ENCODE measurements at places on chromosomes 16 and 17.
A peak's percentile ranks its signal among the peaks of the same experiment; 100 is the strongest.

GRCh38 chr16:30641378-30641982 is 9.3 kb upstream of the PRR14 start:
- DNase-seq, result no peak

DNA sequence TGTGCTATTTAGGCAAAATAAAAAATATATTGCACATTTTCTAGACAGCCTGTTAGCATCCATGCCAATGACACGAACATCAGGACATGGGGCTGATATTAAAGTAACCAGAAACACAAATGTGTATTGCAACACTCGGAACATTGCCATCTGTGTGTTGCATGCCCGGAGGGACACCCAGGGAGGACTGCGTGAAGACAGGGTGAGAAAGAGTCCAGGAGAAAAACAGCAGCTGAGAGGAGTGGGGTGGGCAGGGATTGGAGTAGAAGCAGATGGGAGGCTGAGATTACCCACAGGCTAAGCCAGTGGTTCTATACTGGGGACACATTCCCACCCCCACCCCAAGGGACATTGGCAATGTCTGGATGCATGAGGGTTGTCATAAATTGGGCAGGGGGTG is 114.8 kb downstream of the GRIN2A start:
- DNase-seq, result no peak

- DNase-seq, result no peak
Observed at GRCh38 chr16:48448841-48449481, 63.7 kb upstream of the SIAH1 start.

- DNase-seq, result no peak
Observed at GRCh38 chr17:34201767-34202166, 53.3 kb upstream of the CCL2 start.

DNA sequence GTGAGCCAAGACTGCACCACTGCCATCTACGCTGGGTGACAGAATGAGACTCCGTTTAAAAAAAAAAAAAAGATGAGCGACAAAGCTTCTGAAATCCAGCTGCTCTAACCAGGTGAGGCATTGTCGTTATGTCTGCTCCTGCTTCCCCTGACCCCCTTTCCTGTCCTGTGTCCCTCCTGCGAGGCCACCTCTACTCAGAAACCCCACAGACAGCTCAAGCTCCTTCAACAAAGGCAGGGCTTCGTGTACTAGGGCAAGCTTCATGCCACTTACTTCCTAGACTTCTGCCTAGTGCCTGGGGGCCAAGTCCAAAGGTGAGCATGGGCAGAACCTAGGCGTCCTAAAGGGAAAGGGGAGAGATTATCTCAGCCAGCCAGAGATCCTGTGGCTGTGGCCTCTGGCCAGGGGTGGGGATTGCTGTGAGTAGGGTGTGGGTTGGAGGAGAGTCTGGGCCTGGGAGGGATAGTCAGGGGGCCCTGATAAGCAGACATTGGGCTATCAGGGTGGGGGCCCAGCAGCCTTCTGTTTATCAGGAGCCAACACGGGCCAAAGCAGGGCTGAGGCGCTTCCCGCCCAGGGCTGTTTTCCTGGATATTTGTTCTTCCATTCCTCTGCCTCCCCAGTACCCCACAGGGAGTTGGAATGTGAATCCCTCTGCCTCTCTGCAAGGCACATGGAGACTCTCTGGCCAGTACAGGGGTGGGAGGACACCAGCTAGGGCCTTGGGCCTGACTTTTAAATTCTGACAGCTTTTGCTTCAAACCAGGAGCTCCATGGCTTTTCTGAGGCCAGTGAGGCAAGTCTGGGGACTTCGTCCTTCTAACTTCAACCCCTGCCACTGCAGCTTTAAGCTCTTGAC is 10.4 kb downstream of the ERAL1 start:
- DNase-seq, result no peak

DNA sequence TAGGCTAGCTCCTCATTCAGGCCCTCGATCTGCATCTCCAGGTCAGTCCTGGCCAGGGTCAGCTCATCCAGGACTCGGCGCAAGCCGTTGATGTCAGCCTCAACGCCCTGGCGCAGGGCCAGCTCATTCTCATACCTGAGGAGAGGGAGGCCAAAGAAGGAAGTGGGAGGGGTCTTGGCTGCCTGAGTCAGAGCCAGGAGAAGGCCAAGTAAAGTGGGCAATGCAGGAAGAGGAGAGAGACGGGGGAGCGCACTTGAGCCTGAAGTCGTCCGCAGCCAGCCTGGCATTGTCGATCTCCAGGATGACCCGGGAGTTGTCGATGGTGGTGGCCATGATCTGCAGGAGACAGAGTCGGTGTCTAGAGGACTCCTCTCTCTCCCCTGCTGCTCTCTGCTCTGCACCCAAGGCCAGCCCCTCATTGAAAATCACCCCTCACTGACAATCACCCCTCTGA is 1.8 kb downstream of the KRT15 start:
- DNase-seq, result no peak

- DNase-seq, result no peak
Observed at GRCh38 chr16:27238591-27238990, 30.0 kb downstream of the NSMCE1 start.

- no peak for DNase-seq
Observed at GRCh38 chr17:3697103-3697476, 1.1 kb upstream of the P2RX5 start.

- no peak for DNase-seq
Observed at GRCh38 chr16:66372078-66372897, 5.8 kb downstream of the CDH5 start.

GRCh38 chr17:44108440-44109311 is 14.8 kb downstream of the HDAC5 start:
- DNase-seq, result peak; percentile 28

GRCh38 chr16:71645450-71645849 is 19.5 kb downstream of the MARVELD3 start:
- DNase-seq, result peak; percentile 49

GRCh38 chr16:85235991-85236817 is 123.9 kb upstream of the CIBAR2 start:
- no peak for DNase-seq

- DNase-seq, result no peak
Observed at GRCh38 chr17:31570951-31571892, 179.7 kb downstream of the RAB11FIP4 start.

DNA sequence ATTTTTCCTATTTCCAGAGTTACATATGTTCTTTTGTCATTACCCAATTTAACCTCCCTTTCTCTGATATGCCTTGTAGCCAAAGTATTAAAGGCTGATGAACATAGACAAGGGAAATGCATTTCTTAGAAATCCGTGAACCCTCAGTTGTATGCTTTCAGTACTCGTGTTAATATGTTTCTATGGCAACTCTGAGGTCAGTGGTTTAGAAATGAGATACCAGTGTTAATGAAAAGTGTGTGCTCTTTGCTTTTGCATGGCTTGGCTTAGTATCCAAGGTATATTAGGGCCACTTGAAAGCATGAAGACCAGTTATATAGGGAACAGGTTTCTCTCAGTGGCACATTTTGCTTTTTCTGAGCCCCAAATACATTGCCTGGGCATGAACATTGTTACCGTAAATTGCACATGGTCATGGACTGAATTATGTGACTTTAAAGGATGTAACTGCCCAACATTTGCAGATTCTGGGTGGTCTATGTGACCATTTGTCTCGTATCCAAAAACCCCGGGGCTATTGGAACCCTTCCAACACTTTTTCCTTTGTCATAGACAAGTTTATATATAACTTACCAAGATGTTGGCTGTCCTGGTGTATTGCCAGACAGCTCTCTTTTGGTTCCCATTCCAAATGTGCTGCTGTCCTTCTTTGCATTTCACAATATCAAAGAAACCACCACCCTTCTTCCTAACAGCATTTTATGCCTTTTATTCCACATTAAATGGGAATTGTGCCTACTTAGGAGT is 17.5 kb downstream of the ABHD15 start:
- no peak for DNase-seq

GRCh38 chr17:49924116-49924515 is 44.9 kb upstream of the DLX4 start:
- no peak for DNase-seq

Measured in SW 1271 (cell line).